H7 (cell line): ENCODE measurements at places on chromosomes 16 and 17. TPM values are rescaled to one million over a fixed set of nuclear protein-coding genes. Genes with fewer than 3 reads are reported as not detected.
A peak's percentile ranks its signal among the peaks of the same experiment; 100 is the strongest.

The DOC2A gene
- total RNA-seq = 4.1 and 5.3 TPM in 2 replicates

The GALR2 gene
- total RNA-seq = 1.8 and 2.0 TPM in 2 replicates

The ZNF768 gene
- 55.2 and 55.3 TPM in 2 replicates for total RNA-seq

The KRTAP2-2 gene
- total RNA-seq = not detected in 2 replicates

DNA sequence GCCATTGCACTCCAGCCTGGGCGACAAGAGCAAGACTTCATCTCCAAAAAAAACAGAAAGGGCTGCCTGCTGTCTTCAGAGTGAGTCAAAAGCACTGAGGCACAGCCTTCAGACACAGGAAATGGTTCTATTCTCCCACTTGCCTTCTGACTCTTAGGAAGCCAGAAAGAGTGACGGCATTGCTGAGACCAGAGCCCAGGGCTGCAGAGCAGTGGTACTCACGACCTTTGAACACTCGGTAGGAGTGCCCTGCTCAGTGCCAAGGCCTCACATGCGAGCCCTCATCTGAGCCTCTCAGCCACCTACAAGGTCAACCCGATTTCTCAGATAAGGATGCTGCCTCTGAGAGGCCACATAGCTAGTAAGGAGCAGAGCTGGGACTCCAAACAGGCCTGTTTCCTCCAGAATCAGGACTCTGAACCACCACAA is 3.5 kb upstream of the ITGAE start:
- DNase-seq = no peak

GRCh38 chr17:28570716-28571360 is 486 bp downstream of the PIGS start:
- DNase-seq = peak; percentile 78

DNA sequence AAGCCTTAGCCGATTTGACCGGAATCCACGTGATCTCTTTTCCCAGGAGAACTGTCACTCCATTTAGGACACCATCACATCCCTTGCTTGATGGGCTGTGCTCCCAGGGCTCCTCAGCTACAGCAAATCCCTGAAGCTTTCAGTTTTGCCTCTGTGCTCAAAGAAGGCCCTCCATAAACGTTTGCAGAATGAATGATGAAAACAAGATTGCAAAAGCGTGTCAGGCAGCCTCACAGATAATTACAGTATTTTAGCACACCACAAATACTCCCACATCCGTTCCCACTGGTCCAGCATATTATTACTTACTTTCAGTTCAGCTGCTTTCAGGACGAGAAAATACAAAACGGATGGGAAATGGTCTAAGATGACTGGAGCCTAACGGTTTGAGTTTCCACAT is 84.6 kb downstream of the USP31 start:
- DNase-seq = no peak

GRCh38 chr16:85390511-85391174 is 222.5 kb upstream of the GSE1 start:
- no peak for DNase-seq

DNA sequence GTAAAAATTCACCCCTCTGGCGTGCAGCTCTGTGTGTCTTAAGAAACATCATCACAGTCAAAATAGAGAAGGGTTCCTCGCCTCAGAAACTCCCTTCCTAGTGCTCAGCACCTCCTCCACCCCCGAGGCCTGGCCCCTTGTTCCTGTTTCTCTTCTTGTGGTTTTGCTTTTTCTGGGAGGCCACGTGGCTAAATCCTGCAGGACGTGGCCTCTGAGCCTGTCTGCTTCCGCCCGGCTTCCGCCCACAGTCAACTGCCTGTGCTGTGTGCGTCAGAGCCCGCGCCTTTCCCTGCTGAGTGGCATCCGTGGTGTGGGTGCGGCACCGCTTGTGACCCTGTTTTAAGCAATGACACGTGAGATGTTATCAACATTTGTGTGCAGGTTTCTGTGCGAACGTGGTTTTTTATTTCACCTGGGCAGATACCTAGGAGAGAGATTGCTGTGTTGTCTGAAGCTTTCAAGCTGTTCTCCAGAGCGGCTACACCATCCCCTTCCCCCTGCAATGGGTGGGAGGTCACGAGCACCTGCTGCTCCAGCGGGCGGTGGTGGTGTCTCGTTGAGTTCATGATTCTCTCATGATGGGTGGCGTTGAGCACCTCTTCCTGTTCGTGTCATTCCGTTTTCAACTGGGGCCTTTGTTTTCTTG is 21.7 kb downstream of the ACSF3 start:
- DNase-seq = no peak

GRCh38 chr17:48564188-48565021 is 13.7 kb downstream of the HOXB4 start:
- peak; percentile 89 for DNase-seq

- DNase-seq = no peak
Measured at GRCh38 chr16:54509456-54509855, 222.9 kb upstream of the IRX3 start.
